ENCODE measurements at places on chromosomes 3 and 15.

DNA sequence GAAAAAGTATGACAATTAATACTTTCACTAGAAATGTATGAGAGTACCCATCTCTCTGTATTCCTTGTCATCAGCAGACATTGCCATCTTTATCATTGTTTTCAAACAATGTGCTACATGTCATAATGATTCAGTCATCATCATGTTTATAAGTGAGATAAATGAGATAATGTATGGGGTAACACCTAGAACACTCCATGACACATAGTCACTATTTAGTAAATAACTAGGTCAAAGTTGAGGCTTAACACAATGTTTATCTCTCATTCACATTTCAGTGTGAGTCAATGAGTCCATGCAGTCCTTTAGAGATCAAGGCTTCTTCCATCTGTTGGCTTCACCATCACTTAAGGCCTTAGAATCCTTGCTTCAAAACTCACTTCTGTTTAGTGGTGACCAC is 70.0 kb downstream of the NLGN1 start:
- no peak for DNase-seq

DNA sequence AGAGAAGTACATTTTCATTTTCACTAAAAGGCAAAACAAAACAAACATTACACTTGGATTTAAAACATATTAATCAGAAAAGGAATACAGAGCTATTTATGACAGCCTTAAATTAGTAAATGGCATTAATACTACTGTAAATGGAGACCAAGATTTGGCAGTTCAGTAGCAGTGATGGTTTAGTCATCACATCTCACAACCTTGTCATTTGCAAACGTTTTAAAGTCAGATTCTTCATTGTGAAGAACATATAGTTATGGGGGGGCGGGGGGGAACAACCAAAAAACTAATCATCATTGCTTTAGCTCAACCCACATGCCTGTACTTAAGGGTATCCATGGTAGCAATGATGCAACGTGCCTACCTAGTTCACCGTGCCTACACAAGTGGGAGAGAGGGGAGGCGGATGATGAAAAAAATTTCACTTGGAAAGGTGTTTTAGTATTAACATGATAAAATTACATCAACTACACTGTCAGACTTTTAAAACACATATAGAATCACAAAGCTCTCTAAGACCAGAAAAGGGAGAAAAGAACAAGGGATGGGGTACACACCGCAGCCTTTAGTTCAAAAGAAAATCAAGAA is 40.1 kb downstream of the DLG1 start:
- DNase-seq, result no peak

GRCh38 chr3:163438760-163439159 is 1639.5 kb downstream of the SI start:
- no peak for DNase-seq

GRCh38 chr15:33201491-33202231 is 7.1 kb upstream of the FMN1 start:
- peak; percentile 30 for DNase-seq

- no peak for DNase-seq
Observed at GRCh38 chr3:120471643-120472042, 20.9 kb upstream of the FSTL1 start.

DNA sequence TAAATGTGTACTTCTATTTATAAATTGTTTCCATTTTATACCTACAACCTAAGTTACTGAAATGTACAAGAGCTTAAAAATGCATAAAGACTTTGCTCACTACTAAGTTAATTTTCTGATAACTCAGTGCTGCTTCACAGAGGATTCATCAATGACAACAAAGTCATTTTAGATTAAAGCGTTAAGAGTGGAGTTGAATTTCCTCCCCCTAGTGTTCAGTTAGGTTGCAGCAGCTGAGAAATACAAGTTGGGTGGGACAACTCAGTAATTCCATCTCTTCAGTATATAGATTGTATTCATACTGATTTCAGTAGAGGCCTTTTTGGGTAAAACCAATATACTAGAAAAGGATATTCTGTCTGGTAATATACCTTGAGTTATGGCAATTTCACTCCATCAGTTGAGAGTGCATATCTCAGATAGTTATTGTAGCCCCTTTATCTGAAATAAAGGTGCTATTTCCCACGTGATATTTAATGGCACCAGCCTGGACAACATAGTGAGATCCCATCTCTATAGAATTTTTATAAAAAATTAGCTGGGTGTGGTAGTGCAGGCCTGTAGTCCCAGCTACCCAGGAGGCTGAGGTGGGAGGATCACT is 6.9 kb upstream of the RPL35A start:
- peak; percentile 41 for DNase-seq

GRCh38 chr3:27193056-27193455 is 176.1 kb downstream of the NEK10 start:
- DNase-seq, result no peak

- DNase-seq, result no peak
Observed at GRCh38 chr15:66647358-66647757, 54.7 kb upstream of the SMAD6 start.

DNA sequence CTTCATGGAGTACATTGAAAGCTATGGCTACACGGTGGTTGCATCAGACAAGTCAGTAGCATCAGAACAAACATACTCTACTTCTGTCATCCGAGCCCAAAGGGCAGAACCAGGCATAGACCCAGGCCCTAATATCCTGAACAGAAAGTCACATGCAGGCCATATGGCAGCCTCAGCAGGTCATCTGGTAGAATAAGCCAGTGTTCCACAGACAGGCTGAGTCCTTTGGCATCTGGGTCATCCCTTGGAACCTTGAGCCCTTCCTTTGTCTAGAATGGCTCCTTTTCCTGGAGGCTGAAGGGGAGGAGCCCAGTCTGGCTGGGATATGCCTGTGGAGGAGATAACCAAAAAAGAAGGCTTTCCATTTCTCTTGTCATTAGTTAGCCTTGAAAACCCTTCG is 29.2 kb downstream of the SEMA6D start:
- DNase-seq, result no peak

DNA sequence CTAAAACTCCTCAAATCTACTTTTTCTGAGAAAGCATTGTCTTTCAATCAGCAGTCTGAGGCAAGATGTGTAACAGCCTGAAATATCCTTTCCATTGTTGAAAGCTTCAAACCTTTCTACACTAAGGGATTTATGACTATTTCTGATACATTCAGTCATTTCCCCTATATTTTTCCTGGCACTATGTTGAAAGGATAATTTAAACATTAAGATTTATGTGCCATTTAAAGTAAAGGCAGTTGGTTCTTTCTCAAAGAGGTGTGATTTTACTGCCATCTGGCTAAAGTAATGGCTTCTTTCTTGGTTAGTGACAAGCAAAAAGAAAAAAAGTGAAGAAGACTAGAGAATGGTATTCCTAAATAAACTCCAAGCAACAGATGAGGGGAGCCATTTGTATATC is 249.6 kb upstream of the COL8A1 start:
- no peak for DNase-seq

DNA sequence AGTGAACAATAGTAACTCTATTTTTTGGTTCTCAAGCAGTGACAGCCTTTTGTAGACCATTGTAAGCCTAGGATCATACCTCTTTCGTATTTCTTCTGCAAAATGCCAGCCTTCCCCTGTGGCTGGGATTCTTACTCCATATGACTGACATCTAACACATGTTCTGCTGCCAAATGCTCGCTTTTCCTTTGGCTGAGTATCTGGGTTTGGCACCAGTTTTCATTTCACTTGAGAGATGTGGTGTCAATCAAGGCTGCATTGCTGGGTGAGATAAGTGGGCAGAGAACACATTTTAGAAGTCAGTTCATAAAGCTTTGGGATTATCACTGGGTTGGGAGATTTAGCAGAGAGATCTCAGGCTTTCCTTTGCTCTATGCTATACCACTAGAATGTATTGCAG is 514.7 kb upstream of the SGO1 start:
- no peak for DNase-seq

GRCh38 chr15:35118960-35119359 is 33.9 kb upstream of the NANOGP8 start:
- no peak for DNase-seq

DNA sequence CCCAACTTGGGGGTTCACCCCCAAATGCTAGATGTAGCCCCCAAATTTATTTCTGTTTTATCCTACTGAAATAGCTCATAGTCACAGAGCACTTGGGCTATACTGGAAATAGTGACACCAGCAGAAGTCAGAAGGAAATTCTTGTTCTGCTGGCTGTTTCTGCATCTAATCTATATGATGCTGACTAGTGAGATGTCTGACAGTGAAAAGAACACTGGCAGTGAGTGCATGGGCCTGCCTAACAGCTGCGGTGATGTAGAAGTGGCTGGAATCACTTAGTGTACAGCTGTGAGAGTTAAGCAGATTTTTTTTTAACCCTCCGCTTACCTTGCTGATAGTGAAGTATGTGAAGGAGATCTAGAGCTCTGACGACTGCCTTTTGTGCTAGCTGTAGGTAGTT is 14.0 kb downstream of the TTC14 start:
- DNase-seq, result no peak

- no peak for DNase-seq
Observed at GRCh38 chr3:141275032-141275422, 43.4 kb downstream of the PXYLP1 start.

GRCh38 chr3:45571969-45572368 is 22.6 kb upstream of the LIMD1 start:
- DNase-seq, result no peak

DNA sequence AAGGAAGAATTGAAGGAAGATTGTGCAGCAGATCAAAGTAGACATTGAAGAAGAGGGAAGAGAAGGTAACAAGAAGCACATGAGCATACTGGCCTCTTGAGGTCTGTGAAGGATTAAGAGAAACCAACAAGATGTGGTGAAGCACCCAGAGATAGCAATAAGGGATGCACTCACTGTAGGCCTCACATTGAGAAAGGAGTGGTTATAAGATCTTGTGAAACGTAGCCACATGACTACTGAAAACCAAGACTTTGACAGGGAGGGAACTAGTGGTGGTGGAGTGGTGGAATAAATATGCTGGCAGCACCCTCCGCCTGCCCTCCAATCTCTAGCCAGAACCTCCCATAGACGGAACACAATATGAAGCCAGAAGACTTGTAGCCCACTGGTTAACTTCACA is 651.2 kb downstream of the DIPK2A start:
- no peak for DNase-seq

DNA sequence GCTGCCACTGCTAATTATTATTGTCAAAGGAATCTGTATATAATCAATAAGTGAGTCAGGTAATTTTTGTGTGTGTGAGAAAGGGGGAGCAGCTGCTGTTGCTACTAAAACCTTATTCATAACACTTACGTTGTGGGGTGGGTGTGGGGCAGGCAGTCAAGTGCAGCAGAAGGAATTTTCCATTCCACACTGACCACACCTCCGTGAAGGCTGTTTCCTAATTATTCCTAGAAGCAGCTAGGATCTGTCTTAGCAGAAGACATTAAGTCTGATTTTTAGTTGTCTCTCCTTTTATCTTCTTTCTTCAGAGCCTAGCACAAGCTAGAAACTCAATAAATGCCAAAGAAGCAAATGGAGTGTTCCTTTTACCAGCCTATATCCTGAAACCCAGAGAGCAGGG is 4.0 kb upstream of the U2SURP start:
- no peak for DNase-seq

GRCh38 chr3:3771567-3771966 is 27.7 kb upstream of the LRRN1 start:
- no peak for DNase-seq

GRCh38 chr15:76799760-76800159 is 105.4 kb downstream of the SCAPER start:
- DNase-seq, result no peak

- DNase-seq, result peak; percentile 64
Observed at GRCh38 chr3:150765949-150766720, 3.2 kb upstream of the SIAH2 start.

GRCh38 chr3:8359133-8359532 is 142.5 kb upstream of the LMCD1 start:
- no peak for DNase-seq

GRCh38 chr3:150264561-150265279 is 143.4 kb upstream of the TSC22D2 start:
- DNase-seq, result no peak

- no peak for DNase-seq
Observed at GRCh38 chr3:172648747-172649146, 62.1 kb downstream of the NCEH1 start.

DNA sequence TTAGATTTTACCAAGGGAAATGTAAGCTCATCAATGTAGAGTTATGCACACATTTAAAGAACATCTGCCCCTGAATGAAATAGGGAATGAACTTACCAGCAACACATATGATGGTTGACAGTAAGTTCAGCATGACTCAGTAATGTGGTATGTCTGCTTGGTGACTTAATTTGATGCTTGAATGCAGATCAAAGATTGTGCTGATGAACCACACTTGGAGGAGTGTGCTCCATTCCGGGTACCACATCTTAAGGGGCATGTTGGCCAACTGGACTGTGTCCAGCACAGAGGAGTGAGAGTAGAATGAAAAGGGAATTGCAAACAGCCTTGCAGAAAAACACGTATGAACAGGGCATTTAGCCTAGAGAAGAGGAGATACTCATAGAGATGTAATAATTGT is 171.0 kb upstream of the RARB start:
- no peak for DNase-seq

DNA sequence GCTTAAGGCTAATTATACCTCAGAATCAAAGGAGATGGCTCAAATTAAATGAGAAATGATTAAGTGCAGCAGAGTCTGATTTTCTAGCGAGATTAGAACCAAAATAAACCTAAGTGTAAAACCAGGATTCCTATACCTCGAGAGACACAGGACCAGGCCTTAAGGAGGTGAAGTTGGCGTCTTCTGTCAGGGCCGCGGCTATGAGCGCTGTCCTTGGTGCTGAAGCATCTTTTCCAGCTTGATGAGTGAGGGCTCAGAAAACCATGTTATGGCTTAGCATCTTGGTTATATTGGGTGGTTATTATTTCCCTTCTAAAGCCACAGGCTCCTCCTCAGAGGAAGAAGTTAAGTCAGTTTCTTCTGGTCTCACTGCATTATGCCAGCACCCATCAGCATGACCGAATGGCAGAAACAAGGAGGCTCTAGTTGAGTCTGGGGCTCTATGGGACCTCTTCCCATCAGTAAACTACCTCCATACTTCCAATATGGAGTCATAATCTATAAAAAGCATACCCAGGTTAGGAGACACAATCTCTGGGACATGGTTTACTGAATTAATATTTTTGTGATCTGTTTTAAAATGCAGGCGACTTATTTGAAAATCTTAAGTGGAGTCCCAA is 120.1 kb upstream of the NMNAT3 start:
- DNase-seq, result no peak
